Activated T-cell treated with anti-CD3 and anti-CD28 coated beads for 48 hours (primary cell): ENCODE measurements at places on chromosomes 2 and 18.

DNA sequence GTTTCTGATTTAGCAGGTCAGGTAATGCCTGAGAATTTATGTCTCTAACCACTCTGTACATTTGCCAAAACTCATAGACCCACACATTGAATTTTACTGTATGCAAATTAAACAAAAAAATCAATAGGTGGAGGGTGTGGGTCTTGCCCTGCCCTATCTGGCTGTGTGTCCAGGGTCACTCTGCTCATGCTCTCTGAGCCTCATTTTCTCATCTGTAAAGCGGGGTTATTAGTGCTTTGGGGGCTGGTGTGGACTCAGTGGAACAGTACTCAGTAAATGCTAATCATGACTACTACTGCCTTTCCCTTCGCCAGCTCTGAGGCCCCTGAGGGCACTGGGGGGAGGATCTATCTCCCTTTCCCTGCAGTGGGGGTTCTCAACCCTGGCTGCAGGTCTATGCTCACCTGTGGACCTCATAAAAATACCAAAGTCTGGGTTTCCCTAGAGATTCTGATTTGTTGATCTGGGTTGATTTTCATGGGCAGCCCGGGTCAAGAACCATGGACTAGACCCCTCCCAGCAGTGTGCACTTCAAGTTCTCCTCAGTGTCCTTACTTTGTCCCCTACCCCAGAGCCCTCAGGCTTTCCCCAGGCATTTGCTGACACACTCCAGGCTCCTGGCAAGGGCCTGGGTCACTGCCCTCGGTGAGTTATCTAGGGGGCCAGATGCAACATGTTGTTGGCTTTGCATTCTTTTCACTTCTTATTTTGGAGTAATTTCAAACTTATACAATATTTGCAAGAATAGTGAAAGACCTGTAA, 27.5 kb downstream of the MTHFD2 start:
- DNase-seq = no peak

DNA sequence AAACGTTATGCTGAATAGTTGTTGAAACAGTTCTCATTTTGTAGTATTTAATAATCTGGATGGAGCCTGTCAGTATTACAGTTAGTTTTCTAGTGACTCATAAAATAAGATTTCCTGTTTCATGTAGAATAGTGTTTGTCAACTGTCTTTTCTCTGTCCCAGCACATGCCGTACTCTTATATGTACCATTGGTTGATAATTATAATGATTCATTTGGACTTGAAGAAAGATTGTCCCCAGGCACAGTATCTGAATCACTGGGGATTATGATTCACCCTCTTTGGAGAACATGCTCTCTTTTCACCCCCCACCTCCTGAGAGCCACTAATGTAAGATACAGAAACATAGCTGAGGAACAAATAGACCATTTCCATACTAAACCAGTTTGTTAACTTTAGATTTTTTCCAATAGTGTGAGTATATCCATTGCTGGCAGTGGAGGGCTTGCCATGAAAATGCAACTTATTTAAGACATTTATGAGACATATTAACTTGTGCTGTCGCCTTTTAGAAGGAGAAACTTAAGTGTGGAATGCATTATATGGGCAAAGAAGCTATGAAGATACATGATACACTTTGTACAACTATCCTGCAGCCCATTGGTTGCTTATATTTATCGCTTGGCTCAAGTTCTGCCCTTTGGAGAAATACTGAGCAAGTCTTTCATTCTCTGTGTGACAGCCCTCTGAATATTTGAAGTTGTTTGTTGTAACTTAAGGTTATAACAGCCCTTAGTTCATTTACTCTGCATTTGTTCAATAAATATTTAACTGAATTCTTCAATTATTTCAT, 12.4 kb downstream of the COPS8 start:
- no peak for DNase-seq

DNA sequence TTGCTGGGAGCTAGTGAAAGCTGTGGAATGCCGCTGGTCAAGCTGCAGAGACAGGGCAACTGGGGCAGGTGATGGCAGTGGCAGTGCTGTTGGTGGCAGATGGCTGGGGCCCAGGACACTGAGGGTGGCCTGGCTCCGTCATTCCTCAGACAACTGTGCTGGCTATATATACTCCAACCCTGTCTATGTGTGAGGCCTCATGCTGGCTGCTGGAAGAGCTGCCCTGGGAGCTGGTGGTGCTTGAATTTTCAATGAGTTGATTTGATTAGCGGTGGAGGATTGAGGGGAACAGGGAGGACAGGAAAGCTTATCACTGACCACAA, 66.5 kb upstream of the TMEM200C start:
- no peak for DNase-seq

DNA sequence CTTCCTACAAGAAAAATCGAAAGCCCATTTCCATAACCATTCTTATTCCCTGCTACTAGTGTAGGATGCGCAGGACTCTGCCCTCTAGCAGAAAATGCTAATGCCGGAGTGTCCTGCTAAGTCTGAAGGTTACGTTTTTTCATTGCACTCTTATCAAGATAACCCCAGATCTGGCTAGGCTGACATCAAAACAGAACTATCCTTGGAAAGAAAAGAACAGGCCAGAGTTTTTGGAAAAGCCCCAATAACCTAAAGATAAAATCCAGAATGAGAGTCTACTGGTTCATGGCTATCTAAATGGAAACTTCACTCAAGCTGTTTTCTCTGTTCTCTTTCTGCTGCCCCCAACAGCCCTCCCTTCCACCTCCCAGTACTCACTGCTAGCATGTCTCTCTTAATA, 913 bp downstream of the RNF152 start:
- DNase-seq = no peak

DNA sequence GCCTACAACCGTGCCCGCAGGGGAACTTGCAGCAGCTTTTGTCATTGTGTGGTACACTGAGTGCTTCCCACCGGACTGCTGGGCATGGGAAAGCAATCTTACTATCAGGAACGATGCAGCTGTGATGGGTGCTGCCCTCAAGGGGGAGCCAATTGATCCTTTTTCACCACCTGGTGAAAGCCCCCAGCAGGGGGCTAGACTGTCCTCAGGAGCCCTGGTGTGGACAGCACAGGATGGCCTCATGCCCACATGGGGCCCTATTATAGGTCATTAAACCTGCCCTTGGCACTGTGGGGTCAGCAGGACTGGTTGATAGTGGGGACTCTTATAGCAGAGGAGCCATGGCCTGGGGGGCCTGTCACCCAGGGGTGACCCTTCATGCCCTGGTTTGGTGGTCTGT, 172.2 kb downstream of the GLI2 start:
- DNase-seq = no peak

- DNase-seq = no peak
Measured at GRCh38 chr18:50315100-50315871, 27.8 kb upstream of the CXXC1 start.

GRCh38 chr2:132645176-132645575, 24.8 kb downstream of the LYPD1 start:
- DNase-seq = no peak

DNA sequence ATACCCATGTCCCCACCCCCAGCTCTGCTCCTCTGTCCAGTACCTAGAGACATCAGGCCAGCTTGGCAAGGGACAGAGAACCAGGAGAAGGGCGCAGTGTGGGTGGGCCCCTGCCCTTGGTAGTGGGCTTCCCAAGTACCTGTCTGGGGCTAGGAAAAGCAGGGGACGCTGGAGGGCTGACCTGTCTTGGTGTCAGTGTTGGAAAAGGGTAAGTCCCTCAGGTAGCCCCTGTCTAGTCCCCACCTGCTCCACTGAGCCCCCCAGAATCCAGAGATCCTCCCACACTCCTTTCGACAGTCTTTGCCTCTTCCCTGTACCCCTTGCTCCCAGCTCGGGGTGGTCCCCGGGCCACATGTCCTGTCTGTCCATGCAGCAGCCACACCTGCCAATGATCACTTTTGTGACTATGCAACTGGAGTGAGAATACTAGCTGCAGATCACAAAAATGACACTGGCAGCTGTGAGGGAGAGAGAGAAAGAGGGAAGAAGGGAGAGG, 14.6 kb downstream of the DNAJB2 start:
- no peak for DNase-seq

DNA sequence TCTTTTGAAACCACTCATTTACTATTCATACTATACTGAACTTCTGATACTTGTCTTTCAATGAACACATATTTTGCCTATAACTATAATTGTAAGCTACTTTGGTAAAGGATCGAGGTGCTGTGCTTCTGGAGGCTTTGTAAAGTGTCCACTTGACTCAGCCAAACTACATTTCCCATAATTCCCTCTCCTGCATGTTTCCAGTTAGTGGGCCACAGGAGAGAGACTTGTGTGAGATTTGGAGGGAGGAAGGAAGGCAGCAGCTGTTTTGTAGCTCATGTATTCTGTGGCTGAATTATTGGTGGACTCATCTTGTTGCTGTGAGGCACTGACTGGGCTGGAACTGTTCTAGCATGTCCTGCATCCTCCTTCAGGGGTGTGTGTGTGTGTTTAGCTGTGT, 328.8 kb downstream of the ARL6IP6 start:
- no peak for DNase-seq

DNA sequence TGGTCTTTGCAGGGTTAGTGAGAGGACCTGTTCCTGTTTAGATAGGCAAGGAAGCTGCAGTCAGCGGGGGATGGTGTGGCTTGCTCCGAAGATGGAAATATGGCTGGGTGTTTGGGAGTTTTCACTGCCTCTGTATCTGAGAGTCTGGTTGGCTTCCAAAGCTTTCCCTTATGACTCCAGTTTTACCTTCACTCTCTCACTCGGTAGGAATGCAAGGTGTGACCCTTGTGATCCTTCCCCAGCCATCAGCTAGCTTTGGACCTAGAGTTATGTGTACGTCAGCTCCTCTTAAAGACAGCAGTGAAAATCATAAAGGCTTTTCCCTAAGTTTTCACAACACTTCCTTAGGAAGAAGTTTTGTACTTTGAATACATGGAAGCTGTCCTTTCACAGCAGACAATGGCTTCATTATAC, 35.5 kb upstream of the TMEM87B start:
- DNase-seq = no peak

DNA sequence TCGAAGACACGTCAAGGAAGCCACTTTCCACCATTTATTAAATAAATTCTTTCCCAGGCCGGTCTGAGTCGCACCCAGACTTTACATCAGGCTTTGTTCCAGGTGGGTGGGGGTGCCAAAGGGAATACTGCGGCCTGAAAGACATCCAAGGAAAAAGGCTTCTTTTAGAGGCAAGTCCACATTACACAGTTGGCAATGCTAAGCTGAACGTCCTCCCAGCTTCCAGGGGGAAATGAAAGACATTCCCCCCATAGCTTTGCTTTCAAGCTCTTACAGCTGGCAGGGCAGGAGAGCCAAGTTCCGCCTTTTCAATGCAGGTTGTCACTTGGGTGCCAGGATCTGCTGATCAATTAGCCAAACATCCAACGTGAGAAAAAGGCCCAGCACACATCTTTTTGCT, 36.5 kb upstream of the PTPN4 start:
- DNase-seq = no peak

DNA sequence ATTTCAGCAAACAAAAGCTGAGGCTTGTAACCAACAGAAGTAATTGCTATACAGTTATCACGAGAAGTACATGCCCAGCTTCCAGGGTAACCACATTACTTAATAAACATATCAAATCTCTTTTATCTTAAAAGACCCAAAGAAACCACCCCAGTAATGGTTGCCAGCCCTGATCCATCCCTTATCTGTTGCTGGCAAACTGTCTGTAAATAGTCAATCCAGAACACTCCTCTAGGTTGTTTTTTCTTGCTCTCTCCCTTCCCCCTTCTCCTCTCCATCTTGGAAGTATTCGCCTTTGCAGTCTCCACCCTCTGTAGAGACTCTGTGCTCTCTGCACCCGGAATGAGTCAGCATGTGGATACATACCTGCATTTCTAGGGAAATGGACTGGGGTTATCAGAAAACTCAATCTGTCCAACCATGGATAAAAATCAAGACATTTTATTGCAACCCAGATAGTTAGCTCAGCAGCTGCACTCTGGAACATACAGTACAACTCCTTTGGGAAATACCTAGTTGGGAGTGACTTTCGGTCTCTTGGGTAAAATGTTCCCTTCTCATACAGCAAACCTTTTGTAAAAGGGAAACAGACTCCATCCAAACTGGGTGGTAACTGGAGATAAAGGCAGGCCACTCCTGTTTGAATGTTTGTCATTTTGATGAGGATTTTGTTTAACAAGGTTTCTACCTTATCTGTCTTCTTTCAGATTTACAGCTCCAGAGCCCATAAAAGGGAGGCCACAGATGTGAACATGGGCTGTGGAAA, 123.5 kb upstream of the FOSL2 start:
- no peak for DNase-seq

DNA sequence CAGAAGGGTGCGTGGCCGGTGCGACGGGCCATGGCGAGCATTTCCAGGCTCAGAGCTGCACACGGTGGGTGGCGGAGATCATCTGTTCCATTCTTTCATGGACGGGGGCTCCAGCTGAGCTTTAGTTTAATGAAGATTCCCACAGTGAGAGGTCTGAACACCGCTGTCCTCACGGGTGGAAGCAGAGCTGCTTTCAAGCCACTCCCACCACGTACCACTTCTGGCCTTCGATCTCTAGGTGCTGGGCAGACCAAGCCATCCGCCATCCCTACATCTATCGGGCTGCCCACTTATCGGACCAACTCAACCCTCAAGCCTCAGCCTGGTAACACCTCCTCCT, 18.5 kb downstream of the GPR35 start:
- no peak for DNase-seq
